ENCODE measurements at places on chromosomes 5 and 9.

GRCh38 chr5:14762549-14763216 lies 98.2 kb downstream of the OTULIN start:
- no peak for DNase-seq

DNA sequence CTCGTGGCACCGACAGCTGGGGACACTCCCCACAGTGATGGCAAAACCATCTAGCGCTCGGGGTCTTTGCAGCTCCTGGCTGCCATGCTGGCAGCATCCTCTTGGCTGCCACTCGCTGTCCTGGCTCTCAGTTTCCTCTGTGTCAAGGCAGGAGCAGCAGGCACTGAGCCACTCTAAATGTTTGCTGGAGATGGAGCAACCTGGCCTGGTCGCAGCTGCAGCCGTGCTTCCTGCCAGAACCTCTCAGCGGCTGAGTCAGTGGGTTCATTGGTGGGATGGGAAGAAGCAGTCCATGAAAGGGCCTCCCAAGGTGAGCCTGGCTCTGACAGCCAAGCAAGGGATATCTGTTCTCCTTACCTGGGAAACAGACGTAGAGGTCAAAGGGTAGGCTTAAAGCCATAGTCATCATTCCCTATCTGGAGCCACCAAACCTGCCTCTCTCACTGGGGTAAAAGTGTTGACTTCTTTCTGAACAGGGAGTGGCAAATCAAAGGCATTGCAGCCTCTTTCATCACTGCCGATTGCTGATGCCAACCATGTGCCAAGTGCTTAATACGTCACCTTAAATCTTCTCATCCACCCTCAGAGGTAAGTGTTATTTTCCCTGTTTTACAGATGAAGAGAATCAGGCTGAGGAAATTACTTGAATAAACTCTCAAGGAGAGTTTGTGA lies 304.8 kb upstream of the ZNF462 start:
- no peak for DNase-seq

DNA sequence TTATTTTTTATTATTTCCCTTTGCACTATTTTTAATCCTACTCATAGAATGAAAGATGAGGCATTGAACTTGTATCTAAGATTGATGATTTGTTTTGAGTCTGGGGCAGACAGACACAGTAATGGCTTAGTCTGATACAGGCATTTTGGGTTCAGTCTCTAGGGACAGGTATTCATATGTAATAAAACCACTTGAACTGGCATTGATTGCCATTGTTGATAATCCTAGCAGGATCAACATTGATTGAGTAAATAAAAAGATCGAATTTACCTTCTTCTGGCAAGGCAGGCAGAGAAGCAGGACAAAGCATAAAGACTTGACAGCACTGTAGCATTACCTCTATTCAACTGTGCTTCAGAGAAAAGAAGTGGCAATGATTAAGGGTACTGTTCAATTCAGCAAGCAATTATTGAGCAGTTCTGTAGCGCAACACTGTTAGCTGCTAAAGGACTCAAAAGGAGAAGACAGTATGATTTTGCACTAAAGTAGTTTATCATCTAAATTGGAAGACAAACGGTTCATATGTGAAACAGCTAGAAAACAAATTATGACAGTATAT lies 144.4 kb downstream of the COMMD10 start:
- no peak for DNase-seq

- DNase-seq = peak; percentile 77
Observed at GRCh38 chr5:154406231-154406630, 39.6 kb upstream of the SAP30L start.

DNA sequence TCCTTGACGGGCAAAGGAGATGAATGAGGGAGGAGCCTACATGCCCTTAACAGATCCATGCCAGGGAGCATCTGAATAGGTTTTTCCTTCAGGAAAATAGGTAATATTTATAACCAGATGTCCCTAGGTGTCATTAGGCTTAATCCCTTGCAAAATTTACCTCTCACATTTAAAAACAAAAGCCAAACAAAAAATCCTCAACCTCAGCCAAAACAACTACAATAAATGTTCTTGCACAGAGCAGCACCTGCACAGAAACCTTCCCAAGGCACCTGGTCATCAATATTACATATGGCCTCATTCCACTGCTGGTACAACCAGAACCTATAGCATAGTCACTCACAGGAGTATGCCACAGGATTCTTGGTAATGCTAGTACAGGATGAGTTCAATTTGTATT lies 30.1 kb downstream of the SLC38A9 start:
- no peak for DNase-seq

- DNase-seq = no peak
Observed at GRCh38 chr9:21806644-21807043, 4.2 kb downstream of the MTAP start.

DNA sequence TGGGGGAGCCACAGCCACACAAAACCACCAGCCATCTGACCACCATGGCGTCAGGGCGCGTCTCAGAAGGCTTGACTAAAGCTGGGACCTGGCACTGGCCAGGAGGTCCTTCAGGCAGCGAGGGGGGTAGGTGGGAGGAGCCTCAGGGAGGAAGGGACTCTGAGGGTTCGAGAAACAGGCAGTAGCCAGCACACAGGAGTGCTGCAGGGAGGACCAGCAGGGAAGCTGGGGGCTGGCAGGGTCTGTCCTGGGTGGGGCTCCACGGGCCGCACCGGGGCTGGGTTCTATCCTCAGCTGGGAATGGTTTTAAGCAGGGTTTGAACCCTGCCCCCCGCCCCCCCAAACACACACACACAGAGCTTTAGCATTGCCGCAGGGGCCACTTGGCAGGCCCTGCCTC lies 7.4 kb downstream of the FAM163B start:
- no peak for DNase-seq

GRCh38 chr9:31394015-31394473 lies 990.4 kb upstream of the ACO1 start:
- DNase-seq = peak; percentile 63

DNA sequence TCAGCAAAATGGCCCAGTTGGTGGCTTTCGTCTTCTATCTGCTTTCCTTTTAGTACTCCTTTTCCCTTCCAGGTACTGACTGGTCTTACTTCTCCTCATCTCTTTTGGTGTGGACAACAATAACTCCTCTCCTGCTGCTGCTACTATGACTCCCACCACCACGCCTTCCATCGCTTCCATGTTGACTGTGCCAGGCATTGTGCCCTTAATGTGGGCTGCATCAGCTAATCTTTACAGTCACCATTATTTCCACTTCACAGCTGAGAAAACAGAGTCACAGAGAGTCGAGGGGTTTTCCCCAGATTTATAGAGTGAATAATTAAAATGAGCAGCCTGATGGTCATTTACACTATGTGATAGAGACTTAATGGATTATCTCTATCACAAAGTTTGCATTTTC lies 184.9 kb upstream of the IL12B start:
- no peak for DNase-seq

DNA sequence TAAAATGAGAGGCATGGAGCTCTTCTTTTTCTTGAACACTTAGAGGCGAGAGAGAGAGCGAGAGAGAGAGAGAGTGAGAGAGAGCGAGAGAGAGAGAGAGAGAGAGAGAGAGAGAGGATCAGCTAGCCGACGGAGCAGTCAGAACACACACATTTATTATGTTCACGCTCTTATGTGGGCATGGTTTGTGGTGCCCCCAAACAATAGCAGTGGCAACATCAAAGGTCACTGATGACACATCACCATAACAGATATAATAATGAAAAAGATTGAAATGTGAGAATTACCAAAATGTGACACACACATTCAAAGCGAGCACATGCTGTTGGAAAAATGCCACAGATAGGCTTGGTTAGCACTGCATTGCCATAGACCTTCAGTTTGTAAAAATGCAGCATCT lies 116.1 kb downstream of the KDM4C start:
- no peak for DNase-seq

DNA sequence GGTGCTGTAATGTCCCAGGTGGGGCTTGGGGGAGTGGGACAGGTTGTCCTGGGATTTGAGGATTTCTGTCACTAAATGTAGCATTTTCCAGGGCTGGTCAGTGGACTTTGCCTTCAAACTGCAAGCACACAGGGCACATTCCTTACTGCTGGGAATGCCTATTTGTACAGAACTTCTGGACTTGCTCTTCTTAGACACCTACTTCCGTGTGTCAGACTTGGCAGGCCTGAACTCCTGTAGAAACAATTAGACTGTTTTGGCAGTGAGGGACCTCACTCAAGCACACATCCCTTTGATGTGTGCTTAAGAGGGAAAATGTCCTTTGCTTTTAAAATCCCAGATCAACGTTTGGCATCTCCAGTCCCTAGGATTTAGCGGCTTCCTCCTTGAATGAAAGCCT lies 192.2 kb downstream of the PAPPA start:
- no peak for DNase-seq

- no peak for DNase-seq
Observed at GRCh38 chr5:149981206-149981605, 19.2 kb downstream of the TIGD6 start.

DNA sequence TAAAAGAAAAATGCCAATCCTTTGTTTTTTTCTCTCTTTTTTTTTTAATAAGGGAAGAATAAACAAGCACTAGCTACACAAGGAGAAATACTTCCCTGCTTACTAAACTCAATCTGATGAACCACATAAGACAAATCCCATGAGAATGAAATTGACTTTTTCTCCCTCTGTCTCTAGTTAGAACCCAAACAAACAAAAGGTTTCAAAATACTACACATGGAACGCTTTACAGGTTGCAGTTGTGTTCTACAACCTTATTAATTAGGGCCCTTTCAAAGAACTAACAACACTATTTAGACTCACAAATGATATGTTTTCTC lies 124.5 kb downstream of the PDE4D start:
- DNase-seq = no peak

GRCh38 chr9:96203867-96204501 lies 98.0 kb downstream of the HSD17B3 start:
- DNase-seq = no peak

DNA sequence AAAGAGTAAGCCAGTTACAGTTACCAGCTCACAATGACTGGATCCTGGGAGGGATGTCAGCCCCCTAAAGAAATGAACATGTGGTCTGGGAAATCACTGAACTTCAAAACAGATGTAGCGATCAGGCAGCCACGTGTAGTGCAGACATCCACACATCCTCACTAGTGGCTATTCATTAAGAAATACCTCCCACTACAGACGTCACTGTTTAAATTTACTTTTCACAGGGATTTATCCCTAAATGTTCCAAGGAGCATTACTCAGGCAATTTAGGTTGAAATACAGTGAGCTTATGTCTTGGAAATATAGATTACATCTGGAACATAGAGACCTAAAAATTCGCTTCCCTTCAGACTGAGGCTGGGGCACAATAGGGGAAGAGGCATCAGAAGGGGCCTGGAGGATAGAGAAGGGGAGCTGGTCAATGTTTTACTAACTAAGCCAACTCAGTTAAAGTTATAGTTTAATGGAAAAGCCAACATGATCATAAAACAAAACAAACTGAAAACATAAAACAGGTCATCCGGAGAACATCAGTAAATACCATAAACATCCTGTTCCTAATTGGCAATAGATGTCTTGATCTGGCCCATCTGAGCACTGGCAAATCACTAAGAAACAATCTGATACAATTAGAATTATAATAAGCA lies 92.3 kb downstream of the FANCC start:
- no peak for DNase-seq

GRCh38 chr9:119500072-119500771 lies 131.0 kb upstream of the BRINP1 start:
- DNase-seq = no peak

DNA sequence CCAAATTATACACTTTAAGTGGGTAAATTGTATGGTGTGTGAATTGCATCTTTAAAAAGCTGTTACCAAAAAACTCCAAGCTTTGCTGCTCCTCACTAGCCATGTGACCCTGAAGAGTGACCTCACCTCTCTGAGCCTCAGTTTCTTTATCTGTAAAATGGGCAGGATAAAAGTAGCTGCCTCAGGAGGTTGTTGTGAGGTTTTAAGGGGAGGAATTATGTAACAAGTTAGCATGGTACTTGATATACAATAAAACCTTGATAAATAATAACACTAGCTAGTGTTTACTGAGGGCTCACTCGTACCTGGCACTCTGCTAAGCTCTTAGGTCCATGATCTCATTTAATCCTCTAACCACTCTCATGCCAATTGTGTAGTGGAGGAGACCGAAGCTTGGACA lies 19.0 kb upstream of the PHF19 start:
- no peak for DNase-seq

DNA sequence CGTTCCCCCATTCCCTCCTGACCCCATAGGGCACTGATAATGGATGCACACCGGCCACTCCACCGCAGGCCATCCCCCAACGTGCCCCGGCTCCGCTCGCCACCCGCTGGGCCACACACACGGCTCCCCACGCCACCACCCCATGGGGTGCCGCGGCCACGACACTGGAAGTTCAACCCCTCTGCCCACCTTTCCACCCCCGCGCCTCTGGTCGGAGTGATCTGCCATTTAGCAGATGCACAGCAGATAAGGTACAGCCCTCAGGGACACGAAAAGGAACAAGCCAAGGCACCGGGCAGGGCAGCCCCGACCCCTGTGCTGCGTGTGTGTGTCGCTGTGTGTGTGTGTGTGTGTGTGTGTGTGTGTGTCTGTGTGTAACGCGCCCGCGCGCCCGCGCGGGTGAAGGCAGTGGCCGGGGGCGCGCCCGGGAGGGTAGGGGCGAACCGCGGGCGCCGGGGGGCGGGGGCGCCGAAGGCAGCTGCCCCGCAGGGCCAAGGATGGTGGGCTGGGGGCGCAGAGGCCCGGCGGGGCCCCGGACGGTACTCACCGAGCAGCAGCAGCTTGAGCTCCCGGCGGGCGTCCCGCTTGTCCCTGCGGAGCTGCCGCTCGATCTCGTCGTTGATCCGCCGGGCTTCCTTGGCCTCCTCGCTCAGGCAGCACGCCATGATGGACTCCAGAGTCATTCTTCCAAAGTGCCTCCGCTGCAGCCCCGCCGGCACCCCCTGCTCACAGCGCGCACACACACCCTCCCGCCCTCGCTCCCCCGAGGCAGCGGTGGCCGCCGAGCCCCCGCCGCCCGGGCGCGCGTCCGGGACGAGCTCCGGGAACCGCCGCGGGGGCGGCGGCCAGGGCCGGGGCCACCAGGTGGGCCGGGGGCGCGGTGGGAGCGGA lies 813 bp downstream of the GNAQ start:
- no peak for DNase-seq

DNA sequence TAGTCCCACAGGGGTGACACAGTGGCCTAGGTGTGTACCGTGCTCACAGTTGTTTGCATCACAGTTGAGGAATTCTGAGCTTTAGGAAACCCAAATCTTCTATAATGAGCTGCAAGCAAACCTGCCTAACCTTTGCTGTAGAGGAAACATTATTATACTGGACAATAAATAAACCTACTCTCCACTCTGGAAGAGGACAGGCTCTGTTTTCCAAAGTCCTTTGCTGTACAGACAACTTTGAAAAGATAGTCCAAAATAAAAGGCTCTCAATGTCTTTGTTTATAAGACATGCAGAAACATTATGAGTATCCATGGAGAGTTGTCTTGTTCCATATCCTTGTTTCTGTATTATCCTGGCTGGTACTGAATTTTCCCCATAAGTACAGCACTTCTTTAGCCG lies 29.4 kb downstream of the ZNF131 start:
- no peak for DNase-seq

- peak; percentile 51 for DNase-seq
Observed at GRCh38 chr9:130183133-130183762, 11.0 kb downstream of the NCS1 start.

- DNase-seq = no peak
Observed at GRCh38 chr5:85000671-85001070, 616.0 kb upstream of the EDIL3 start.
